ENCODE measurements at places on chromosomes 16 and 17. TPM values are rescaled to one million over a fixed set of nuclear protein-coding genes. Genes with fewer than 3 reads are reported as not detected.

The IL17C gene
- total RNA-seq = 0.65 TPM

The ARL16 gene
- total RNA-seq = 34.0 TPM

The NUPR1 gene
- 0.13 TPM for total RNA-seq

GRCh38 chr17:42189651-42189965, 4.4 kb upstream of the HCRT start:
- DNase-seq = no peak
- H3K27me3 ChIP-seq = no peaks in the 10 kb centered on the region
- no peaks in the 10 kb centered on the region for H3K36me3 ChIP-seq

The TEX19 gene
- total RNA-seq = not detected

- no peak overlapping the region for H3K4me3 ChIP-seq
- H3K27ac ChIP-seq = no peak overlapping the region
- no peaks in the 10 kb centered on the region for H3K4me1 ChIP-seq
- no peak for DNase-seq
- H3K36me3 ChIP-seq = peaks cover 9% of the 10 kb centered on the region
Measured at GRCh38 chr17:8585911-8586310, 44.6 kb downstream of the MYH10 start.

DNA sequence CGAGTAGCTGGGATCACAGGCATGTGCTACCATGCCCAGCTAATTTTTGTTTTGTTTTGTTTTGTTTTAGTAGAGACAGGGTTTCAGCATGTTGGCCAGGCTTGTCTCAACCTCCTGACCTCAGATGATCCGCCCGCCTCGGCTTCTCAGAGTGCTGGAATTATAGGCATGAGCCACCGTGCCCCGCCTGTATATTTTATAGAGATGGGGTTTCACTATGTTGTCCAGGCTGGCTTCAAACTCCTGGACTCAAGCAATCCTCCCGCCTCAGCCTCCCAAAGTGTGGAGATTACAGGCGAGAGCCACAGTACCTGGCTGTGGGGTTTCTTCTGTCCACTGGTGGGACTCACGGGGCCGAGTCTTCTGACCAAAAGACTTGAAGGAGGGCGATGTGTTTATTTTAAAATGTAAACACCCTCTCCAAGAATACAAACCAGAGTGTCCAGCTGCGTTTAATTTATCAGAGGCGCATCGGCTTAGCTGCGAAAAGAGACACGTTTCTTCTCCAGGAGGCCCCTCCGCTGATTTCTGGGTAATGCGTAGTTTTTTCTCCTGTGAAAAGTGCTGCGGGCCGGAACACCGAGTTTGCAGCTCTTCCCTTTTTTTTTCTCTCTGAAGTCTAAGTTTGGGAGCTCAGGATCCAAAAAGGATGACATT, 86.9 kb upstream of the CIBAR2 start:
- no peak overlapping the region for H3K27ac ChIP-seq
- no peak overlapping the region for H3K4me3 ChIP-seq
- H3K4me1 ChIP-seq = no peaks in the 10 kb centered on the region
- DNase-seq = no peak
- peaks cover 42% of the 10 kb centered on the region for H3K27me3 ChIP-seq
- H3K36me3 ChIP-seq = no peaks in the 10 kb centered on the region

DNA sequence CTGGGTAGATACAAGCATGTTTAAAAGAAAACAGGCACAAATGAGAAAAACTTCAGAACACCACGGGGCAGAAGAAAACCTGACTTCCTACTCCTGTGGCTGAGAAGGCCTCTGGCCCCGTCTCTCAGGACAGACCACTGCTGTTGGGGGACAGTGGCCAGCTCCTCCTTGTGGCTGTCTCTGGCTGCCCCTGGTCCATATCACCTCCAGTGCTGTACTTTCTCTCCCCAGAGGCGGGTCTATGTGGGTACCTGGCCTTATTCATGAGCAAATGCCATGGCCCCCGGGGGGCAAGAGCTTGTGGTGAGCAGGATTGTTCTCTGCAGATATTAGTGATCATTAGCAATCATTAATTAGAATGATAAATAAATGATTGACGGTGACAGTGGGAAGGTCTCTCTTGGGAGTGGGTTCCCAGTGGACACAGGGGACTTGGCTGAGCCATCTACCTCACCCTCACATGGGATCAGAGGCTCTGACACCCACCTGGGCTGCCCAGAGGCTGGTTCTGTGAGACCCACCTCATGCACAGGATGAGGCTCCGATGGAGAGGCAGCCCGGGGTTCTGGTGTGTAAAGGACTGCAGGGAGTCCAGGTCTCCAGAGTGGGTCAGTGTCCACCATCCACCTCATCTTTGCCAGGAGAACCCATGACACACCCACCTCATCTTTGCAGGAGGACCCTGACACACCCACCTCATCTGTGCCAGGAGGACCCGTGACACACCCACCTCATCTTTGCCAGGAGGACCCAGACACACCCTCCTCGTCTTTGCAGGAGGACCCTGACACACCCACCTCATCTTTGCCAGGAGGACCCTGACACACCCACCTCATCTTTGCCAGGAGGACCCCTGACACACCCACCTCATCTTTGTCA, 30.6 kb upstream of the CBFA2T3 start:
- no peaks in the 10 kb centered on the region for H3K36me3 ChIP-seq
- H3K27ac ChIP-seq = no peak overlapping the region
- no peak for DNase-seq

DNA sequence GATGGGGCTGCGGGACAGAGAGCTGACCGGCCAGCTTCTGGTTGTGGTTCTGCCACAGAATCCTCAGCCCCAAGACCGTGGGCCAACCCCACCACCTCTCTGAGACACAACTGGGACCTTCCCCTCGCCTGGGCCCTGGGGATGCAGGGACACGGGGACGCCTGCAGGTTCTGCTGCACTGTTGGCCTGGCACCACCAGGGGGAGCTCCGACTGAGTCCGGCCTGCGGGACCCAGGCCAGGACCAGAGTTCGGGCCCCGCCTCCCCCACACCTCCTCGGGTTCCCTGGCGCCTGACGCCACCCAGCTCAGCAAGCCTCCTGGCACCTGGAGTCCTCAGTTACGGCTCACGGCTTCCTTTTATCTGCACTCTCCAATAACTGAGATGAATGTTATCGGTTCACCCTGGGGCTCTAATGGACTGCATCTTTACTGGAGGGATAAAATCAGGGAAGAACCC, 27.3 kb downstream of the TBC1D16 start:
- H3K36me3 ChIP-seq = no peaks in the 10 kb centered on the region
- no peaks in the 10 kb centered on the region for H3K27me3 ChIP-seq
- H3K4me1 ChIP-seq = peaks cover 14% of the 10 kb centered on the region
- no peak overlapping the region for H3K27ac ChIP-seq

The KRT9 gene
- total RNA-seq = not detected

DNA sequence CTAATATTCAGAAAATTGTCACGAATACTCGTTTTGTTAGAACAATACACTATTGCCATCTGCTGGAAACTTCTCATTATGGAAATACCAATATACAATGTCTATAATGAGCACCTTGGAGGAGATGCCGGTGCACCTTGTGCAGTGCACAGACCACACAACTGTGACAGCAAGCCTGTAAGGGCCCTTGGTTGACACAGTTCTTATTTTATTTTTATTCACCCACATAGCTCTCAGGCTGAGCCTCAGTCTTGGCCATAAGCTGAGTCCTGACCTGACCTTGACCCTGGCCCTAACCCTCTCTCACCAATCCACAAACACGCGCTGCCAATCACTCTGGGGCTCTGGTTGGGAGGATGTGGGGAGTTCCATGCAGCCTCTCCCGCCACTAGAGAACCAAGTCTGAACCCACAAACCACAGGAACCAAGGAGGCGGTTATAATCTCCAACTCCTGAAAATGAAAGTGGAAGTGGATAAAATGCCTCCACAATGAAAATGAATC, 7.6 kb downstream of the AIPL1 start:
- peaks cover 23% of the 10 kb centered on the region for H3K27me3 ChIP-seq
- H3K27ac ChIP-seq = peak overlapping the region; percentile 77
- H3K4me1 ChIP-seq = peaks cover 15% of the 10 kb centered on the region
- H3K4me3 ChIP-seq = peak overlapping the region; percentile 62
- DNase-seq = peak; percentile 14

The SLFN14 gene
- total RNA-seq = not detected

DNA sequence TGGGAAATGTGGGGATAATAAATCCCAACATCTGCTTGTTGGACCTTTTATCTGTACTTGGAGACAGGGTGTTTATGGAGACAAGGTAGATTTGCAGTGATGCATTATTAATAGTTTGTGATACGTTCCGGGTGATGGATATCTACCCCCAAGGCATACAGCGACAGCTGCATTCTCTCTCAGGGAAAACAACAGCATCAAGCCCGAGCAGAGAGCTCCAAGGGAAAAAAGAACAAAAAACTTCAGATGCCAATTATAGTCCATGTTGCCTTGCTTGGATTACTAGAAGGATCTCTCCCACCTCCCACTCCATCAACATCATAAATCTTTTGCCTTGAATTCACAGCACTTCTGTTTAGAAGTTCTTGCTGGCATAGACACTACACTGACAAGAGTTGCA, 187.5 kb upstream of the CDH11 start:
- no peaks in the 10 kb centered on the region for H3K4me1 ChIP-seq
- no peaks in the 10 kb centered on the region for H3K36me3 ChIP-seq
- no peak overlapping the region for H3K4me3 ChIP-seq

DNA sequence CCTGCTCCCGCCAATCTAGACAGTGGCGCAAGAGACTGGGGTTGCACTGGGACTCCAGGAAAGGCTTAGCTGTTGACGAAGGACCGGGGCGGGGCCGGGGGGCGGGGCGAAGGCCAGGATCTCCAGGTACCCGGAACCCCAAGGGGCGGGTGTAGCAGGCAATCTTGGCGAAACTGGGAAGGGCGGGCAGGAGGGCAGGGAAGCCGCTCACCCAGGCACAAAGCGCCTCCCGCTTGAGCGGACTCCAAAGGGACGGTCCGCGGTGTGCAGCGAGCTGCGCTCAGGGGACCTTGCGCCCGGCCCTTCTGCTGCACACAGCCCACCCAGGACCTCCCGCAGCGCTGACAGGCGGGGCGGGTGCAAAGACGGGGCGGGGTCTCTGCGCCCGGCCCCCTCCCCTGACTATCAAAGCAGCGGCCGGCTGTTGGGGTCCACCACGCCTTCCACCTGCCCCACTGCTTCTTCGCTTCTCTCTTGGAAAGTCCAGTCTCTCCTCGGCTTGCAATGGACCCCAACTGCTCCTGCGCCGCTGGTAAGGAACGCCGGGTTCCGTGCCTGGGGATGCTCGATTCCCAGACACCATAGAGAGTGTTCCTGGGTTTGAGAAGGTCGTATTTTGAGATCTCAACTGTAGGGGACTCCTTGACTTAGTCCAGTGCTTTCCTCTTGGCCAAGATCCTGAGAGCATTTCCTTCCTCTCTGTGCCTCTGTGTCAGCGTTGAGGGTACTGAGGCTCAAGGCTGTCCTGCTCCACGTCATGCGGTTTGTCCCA, at the start of gene MT1F:
MT1F (plus strand) TSS at position 405 of the 772 bp plus-strand sequence; CDS start at position 505, 100 bp downstream.
- no peaks in the 10 kb centered on the region for H3K27me3 ChIP-seq
- H3K4me3 ChIP-seq = peak within 1 kb of the TSS; percentile 97
- peak within 1 kb of the TSS; percentile 77 for H3K27ac ChIP-seq
- DNase-seq = peak; percentile 60

The PNMT gene
- total RNA-seq = not detected

DNA sequence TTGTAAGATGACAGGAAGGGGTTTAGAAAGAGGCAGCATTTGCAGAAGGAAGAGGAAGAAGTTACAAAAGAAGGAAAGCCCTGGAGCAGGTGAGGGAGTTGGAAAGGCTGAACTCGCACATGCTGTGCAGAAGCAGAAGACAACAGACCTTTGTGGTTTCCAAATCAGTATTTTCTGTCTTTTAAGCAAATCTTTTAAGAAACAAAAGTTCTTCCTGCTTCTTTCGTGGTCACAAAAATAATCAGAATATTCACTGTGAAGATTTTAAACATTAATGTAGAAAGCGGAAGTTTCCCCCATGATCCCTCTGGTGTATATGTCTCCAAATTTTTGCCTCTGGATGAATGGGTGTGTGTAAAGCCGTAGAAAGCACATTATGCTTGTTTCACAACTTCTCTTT, 25.8 kb downstream of the ZNRF1 start:
- peak overlapping the region; percentile 79 for H3K4me3 ChIP-seq
- no peaks in the 10 kb centered on the region for H3K27me3 ChIP-seq
- peaks cover 2% of the 10 kb centered on the region for H3K36me3 ChIP-seq

DNA sequence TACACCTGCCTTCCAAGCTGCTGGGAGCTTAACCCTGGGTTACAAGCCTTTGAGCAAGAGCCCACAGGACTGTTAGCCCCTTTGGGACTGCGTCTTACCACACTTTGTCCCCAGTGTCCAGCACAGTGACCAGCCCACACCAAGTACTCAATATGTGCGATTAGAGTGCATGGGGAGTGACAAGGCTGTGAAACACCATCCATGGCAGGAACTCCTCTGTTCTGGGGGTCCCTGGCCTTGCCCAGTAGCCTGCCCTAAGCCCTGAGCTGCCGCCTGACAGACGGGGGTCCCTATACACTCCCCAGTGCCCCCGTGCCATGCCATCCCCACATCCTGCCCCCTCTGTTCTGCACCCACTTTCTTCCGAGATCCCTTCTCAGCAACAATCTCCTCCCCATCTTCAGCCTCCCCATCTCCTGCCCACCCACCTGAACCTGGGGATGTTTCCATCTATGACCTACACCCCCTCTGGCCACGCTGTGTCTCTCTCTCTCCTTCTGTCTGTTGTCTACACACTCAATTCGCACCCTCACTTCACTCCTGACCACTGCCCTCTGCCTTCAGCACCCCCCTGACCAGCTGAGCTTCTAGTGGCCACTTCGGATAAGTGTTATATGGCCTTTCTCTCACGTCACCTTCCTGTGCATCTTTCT, 112.9 kb upstream of the SMURF2 start:
- H3K36me3 ChIP-seq = peaks cover 2% of the 10 kb centered on the region
- no peak for DNase-seq
- no peak overlapping the region for H3K4me3 ChIP-seq
- no peak overlapping the region for H3K27ac ChIP-seq

DNA sequence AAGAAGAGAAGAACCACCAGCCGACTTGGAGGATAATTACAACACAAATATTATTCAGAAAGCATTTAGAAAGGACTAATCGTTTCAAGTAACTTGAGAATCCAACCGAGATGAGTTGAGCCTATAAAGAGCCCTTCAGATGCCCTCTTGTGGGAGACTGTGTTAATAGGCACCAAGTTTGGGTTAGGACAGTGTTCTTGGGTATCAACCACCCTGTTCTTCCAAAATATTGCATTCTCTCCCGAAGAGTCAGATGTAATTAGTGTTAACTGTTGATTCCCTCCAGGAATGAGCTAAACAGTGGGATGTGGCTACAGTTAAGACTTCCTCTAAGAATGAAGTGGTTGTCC, 87.8 kb upstream of the NOL11 start:
- H3K27me3 ChIP-seq = no peaks in the 10 kb centered on the region
- no peak overlapping the region for H3K4me3 ChIP-seq
- peaks cover 8% of the 10 kb centered on the region for H3K36me3 ChIP-seq
- peaks cover 9% of the 10 kb centered on the region for H3K4me1 ChIP-seq
- no peak overlapping the region for H3K27ac ChIP-seq
- DNase-seq = no peak

The BAIAP3 gene
- 20.0 TPM for total RNA-seq

The CSNK2A2 gene
- 54.3 TPM for total RNA-seq

GRCh38 chr16:8851761-8852403, 16.9 kb downstream of the CARHSP1 start:
- H3K36me3 ChIP-seq = peaks cover 7% of the 10 kb centered on the region
- H3K27ac ChIP-seq = peak overlapping the region; percentile 79
- no peak overlapping the region for H3K4me3 ChIP-seq
- no peaks in the 10 kb centered on the region for H3K27me3 ChIP-seq
